Fibroblast of skin of right biceps (primary cell): ENCODE measurements at places on chromosomes 13 and 19.

GRCh38 chr13:41307884-41308640 lies 3.0 kb upstream of the NAA16 start:
- no peak for DNase-seq

DNA sequence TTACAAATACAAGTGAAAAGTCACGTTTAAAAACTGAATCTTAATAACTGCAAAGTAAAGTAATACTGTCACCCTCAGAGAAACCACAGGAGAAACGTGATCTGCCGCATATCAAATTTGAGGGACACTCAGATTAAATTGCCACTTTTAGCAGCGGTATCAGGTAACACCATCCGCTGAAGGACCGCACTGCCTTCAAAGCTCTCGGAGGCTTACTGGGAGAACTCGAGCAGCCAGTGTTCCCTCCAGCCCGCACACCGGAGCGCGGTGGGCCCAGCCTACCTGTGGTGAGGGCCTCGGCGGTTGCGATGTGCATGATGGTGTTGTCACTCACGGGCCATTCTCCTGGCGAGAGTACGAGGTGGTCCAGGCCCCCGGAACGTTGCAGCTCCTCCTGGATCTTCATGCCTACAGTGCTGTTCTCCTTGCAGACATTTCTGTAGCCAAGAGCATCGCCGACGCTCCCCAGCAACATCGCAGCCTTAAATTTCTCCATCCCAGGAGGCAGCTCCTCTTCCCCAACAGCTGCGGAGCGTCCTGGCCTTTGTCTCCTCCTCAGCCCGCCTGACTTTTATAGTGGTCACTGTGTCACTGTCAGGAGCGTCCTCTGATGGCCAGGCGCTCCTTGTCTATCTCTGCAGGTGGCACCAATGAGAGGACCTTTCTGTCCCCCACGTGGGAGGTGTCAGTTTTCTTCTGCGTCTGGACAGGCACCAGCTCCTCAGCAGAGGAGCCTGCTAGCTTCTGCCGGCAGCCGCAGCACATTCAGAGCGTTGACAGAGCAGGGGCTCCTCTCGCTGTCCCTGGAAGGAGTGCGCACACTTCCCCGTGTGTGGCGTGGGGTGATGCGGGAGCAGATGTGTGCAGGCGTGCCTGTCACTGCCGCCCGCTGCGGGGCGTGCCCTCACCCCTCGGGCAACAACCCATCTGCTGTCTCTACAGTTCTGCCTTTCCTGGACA lies at the start of gene ADPRHL1:
ADPRHL1 (minus strand) TSS at position 547 of the 960 bp plus-strand sequence; CDS start at position 496, 51 bp downstream.
- DNase-seq, result peak; percentile 15

DNA sequence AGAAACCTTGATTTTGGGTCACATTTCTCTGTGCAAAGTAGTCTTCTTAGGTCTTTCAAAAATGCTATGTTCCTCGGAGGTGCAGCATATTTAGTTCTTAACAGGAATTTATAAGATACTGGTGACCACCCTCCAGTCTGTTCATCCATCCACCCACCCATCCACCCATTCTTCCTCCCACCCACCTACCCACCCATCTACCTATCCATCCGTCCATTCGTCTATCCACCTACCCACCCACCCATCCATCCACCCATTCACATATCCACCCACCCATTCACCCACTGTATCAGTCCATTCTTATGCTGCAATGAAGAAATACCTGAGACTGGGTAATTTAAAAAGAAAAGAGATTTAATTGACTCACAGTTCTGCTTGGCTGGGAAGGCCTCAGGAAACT lies 74.9 kb downstream of the KCTD15 start:
- no peak for DNase-seq

GRCh38 chr19:10395003-10395402 lies 8.3 kb downstream of the CDC37 start:
- no peak for DNase-seq

DNA sequence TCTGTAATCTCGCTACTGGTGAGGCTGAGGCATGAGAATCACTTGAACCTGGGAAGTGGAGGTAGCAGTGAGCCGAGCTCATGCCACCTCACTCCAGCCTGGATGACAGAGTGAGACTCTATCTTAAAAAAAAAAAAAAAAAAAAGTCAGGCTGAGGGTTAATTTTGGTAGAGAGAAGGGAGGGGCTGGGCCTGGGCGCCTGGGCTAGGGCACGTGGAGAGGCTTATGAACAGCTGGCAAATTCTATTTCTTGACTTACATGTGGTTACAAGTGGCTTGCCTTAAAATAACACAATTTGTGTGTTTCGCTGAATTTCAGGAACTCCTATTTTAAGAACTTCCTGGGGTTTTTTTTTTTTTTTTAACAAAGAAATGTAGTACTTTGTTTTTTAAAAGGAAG lies 47.6 kb upstream of the MAP3K10 start:
- DNase-seq, result no peak

- peak; percentile 44 for DNase-seq
Measured at GRCh38 chr13:32940601-32941000, 75.6 kb upstream of the KL start.

DNA sequence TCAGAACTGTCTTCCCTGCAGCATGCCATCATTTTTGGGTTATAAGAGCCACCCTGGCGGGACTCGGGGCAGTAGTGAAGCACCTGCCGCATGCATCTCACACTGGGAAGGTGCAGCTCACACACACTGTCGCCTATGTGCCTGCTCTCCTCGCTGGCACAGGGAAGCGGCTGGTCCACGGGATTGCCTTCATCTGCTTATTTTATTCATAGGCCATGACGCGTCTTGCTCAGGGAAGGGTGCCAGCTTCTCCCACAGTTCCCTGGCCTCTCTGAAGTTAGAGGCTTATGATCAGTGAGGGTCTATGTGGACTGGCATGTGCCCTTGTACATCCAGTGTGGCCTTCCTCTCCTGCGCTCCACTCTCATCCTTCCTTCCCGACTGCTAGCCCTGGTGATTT lies 150.0 kb downstream of the KLF12 start:
- DNase-seq, result no peak

GRCh38 chr19:33239223-33239975 lies 13.7 kb upstream of the SLC7A10 start:
- no peak for DNase-seq

GRCh38 chr19:3625996-3626472 lies 556 bp downstream of the CACTIN start:
- no peak for DNase-seq

GRCh38 chr19:33393286-33394005 lies 19.9 kb downstream of the CEBPG start:
- DNase-seq, result no peak

- DNase-seq, result no peak
Measured at GRCh38 chr13:54173996-54174395, 1145.4 kb downstream of the OLFM4 start.

GRCh38 chr13:43005460-43006236 lies 13.6 kb upstream of the EPSTI1 start:
- peak; percentile 73 for DNase-seq
